Psoas muscle (tissue), 8 donors: ENCODE measurements at places on chromosomes 2 and 18. TPM values are rescaled to one million over a fixed set of nuclear protein-coding genes. Genes with fewer than 3 reads are reported as not detected.

DNA sequence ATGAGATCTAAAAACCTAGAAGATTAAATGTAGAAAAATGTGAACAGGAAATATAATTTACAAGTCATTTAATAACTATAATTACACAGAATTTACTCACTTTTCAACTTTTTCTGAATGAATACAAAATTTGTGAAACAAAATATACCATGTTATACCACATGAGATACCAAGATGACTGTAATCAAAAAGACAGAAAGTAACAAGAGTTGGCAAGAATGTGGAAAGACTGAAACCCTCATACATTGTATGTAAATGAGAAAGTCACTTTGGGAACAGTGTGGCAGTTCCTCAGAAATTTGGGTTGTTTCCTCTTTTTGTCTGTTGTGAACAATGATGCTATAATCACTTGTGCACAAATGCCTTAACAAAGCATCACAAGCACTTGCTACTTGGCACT, 145.4 kb upstream of the ZNF804A start:
- no peaks in the 10 kb centered on the region for H3K4me1 ChIP-seq
- no peak for DNase-seq
- no peaks in the 10 kb centered on the region for H3K36me3 ChIP-seq
- no peaks in the 10 kb centered on the region for H3K27me3 ChIP-seq
- H3K4me3 ChIP-seq: no peak overlapping the region

- no peak for DNase-seq
- H3K27ac ChIP-seq: no peak overlapping the region
- H3K4me3 ChIP-seq: no peak overlapping the region
- no peaks in the 10 kb centered on the region for H3K36me3 ChIP-seq
- no peaks in the 10 kb centered on the region for H3K4me1 ChIP-seq
Measured at GRCh38 chr2:31196622-31197021, 20.7 kb downstream of the CAPN14 start.

GRCh38 chr2:210557721-210558120, 1.3 kb downstream of the CPS1 start:
- H3K4me3 ChIP-seq: no peak overlapping the region

DNA sequence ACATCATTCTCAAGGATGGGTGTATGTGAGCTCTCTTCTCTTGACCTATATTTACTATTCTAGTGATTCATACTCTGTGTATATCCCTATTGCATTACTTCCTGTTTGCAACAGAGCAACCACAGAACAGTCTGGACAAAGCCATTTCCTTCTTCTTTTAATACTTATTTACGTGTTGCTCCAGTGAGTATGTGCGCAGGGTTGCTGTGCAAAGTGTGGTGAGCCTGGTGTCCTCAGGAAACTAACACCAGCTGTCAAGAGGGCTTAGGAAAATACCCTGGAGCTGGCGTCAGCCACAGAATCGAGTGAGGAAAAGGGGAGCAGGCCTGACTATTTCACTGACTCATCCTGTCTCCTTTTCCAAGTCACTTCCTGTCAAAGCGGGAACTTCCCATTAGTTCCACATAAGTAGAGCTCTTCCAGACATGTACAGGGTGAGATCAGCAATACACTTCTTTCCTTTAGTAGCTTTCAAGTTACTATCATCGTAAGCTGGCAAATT, 214.1 kb upstream of the COPS8 start:
- no peaks in the 10 kb centered on the region for H3K27me3 ChIP-seq
- no peaks in the 10 kb centered on the region for H3K36me3 ChIP-seq
- H3K4me1 ChIP-seq: peaks cover 8% of the 10 kb centered on the region
- H3K27ac ChIP-seq: peak overlapping the region; percentile 79
- no peak overlapping the region for H3K4me3 ChIP-seq
- peak; percentile 77 for DNase-seq

DNA sequence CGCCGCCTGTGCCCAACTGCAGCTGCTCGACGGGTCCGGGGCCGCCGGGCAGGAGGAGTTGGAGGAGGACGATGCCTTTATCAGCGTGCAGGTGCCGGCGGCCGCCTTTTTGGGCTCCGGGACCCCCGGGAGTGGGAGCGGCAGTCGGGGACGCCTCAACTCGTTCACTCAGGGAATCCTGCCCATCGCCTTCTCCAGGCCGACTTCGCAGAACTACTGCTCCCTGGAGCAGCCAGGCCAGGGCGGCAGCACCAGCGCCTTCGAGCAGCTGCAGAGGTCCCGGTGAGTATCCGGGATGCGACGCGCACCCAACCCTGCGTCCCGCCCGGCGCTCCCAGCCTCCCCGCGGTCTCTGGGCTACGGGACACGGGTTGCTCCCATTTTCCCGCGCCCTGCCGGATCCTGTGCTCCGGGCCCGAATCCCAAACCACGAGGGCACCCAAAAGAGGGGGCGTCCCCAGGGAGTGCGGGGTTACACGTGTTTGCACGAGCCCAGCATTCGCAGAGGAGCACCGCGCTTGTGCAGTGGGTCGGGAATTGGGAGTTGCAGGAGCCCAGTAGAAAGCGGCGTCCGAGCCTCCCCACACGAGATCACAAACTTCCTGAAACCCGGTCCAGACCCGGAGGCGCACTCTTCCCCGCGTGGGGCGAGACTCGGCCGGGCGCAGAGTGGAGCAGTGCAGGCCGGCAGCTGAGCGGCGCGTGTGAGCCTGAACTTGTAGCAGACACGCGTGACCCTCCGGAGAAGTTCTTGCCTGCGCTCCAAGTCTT, 1.2 kb downstream of the CABLES1 start:
- H3K27me3 ChIP-seq: peaks cover 36% of the 10 kb centered on the region
- H3K4me1 ChIP-seq: peaks cover 10% of the 10 kb centered on the region
- DNase-seq: peak; percentile 66
- H3K27ac ChIP-seq: no peak overlapping the region
- no peaks in the 10 kb centered on the region for H3K36me3 ChIP-seq
- H3K4me3 ChIP-seq: peak overlapping the region; percentile 72

DNA sequence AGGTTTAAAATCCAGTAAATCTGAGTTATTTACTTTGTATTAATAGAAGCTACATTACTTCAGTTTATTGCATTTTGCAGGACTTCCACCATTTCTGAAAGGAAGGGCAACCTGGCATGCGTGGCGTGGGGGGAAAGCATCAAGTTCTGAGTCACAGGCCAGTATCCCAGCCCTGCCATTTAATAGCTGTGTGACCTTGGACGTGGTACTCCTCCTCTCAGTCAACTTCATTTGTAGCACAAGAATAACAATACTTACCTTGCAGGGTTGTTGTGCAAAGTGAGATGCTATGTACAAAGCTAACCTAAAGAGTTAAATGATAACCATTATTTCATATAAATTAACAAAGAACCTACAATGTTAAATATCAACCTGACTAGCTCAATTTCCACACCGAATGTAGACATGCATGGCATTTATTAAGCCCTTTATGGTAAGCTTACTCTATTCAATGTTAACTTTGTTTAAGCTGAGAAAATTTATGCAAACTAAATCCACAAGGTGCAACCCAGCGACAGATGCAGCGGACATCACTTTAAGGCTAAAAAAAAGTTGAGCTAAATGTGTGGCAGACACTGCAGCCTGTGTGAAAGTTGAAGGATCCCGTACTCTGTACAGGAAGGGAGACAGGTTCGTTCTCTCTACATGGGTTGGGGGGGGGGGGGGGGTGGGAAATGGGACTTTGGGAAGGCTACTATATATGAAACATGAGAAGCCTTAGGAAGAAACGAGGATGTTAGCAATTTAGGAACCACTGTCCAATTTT, 17.2 kb upstream of the STPG4 start:
- no peak for DNase-seq
- H3K27me3 ChIP-seq: no peaks in the 10 kb centered on the region
- peak overlapping the region; percentile 98 for H3K27ac ChIP-seq
- peaks cover 47% of the 10 kb centered on the region for H3K4me1 ChIP-seq
- H3K36me3 ChIP-seq: peaks cover 31% of the 10 kb centered on the region
- H3K4me3 ChIP-seq: peak overlapping the region; percentile 91

GRCh38 chr2:16319551-16320121, 346.0 kb downstream of the CYRIA start:
- no peak for DNase-seq
- H3K4me3 ChIP-seq: no peak overlapping the region
- no peaks in the 10 kb centered on the region for H3K36me3 ChIP-seq
- no peaks in the 10 kb centered on the region for H3K27me3 ChIP-seq
- H3K4me1 ChIP-seq: no peaks in the 10 kb centered on the region

GRCh38 chr2:39898934-39899333, 119.9 kb upstream of the THUMPD2 start:
- H3K27ac ChIP-seq: no peak overlapping the region
- H3K4me3 ChIP-seq: no peak overlapping the region
- no peaks in the 10 kb centered on the region for H3K36me3 ChIP-seq
- no peak for DNase-seq

DNA sequence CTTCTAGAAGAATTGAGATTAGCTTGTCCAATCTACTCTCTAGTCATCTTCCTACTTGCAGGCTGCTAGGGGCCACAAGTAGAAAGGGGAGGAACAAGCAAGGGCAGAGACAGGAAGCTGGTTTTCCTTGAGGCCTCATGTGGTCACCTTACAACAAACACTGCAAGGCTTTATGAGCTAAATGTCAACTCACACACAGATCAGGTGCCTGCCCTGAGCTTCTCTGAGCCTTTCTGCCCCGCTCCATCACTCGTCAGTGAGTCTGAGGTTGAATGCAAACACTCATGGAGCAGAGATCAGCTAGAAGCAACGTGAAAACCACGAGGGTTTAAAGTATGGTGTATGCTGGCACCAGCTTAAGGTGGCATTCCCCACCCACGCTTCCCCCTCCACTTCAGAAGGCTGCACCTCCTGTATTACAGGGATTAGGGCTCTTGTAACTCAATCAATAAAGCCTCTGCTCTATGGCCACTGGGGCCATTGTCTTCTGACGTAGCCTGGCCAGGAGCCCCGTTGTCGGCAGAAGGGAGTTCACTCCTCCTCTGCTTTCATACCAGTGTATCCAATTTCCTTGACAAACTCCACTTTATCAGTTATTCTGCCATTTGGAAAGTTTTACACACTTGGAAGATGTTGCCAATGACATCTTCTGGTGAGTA, 5.4 kb upstream of the CRYGC start:
- DNase-seq: no peak
- H3K36me3 ChIP-seq: no peaks in the 10 kb centered on the region
- H3K27me3 ChIP-seq: no peaks in the 10 kb centered on the region
- H3K4me3 ChIP-seq: no peak overlapping the region

GRCh38 chr2:179511105-179511789, 246.6 kb upstream of the SESTD1 start:
- no peak for DNase-seq
- H3K36me3 ChIP-seq: no peaks in the 10 kb centered on the region
- no peaks in the 10 kb centered on the region for H3K4me1 ChIP-seq
- no peaks in the 10 kb centered on the region for H3K27me3 ChIP-seq
- no peak overlapping the region for H3K27ac ChIP-seq
- H3K4me3 ChIP-seq: no peak overlapping the region

GRCh38 chr2:61165946-61166345, 4.0 kb downstream of the C2orf74 start:
- H3K27me3 ChIP-seq: no peaks in the 10 kb centered on the region
- peaks cover 67% of the 10 kb centered on the region for H3K36me3 ChIP-seq
- no peaks in the 10 kb centered on the region for H3K4me1 ChIP-seq
- no peak for DNase-seq
- H3K27ac ChIP-seq: no peak overlapping the region

DNA sequence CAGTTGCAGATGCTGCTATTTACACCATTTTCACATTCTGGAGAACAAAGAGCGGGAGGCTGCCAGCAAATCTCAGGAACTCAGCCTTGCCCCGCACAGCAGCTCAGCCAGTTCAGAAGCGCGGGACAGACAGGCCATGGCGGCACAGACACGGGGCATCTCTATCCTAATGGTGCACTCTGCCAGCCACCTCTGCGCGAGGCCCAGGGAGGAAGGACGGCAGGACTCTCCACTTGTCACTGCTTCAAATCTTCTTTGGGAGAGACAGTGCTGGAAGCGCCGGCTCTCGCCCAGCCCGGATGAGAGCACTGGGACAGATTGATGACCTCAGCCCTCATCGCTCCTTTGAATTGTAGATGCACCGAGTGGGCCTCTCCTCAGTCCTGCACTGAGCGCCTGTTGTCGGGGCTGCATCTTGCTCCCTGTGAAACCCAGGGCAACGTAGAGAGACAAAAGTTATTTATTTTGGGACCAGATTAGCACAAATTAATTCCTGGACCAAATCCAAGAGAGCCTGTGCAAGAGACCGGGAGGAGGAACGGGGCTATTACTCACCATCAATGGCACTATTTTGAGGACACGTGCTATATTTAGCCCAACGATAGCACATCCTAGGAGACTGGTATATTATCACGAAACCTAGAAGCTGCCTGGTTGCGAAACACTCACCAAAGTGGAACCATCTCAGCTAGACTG, 211.4 kb upstream of the SMIM21 start:
- no peak for DNase-seq
- H3K4me3 ChIP-seq: peak overlapping the region; percentile 22
- no peaks in the 10 kb centered on the region for H3K4me1 ChIP-seq
- H3K27me3 ChIP-seq: peaks cover 18% of the 10 kb centered on the region

DNA sequence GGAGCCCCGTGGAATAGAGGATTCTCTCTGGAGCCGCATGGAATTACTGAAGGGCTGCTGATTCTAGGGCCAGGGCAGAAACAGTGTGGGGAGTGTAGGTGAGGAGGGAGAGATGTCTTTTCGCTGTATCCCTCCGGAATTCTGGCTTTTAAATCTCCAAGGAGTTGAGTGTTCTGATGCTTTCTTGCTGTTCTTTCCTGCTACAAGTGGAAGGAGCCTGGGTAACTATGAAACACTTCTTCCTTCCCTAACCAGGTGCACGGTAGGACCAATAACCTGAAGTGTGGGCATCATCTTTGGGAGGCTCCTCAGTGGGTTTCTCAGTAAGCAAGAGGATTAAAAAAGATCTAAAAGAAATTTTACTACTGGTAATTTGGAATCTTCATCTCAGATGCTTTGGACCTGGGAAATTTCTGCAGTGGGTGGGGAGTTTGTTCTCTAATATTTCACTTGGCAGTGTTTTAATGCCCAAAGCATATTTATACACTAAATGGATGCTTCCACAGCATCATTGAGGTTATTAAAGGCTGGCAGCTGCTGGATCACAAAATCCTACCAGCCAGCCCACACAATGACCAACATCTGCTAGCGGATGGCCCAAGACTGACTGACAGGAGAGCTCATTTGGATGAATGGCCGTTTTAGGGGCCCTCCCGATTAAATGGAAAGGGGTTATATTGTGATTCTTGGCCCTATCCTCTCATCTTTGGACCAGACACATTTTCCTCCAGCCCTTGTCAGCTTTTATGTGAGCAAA, 2.1 kb downstream of the EML6 start:
- DNase-seq: no peak
- H3K36me3 ChIP-seq: no peaks in the 10 kb centered on the region
- no peaks in the 10 kb centered on the region for H3K27me3 ChIP-seq
- peak overlapping the region; percentile 88 for H3K4me3 ChIP-seq

The GNAL gene
- 2.9 TPM for total RNA-seq

The INPP5D gene
- total RNA-seq: 3.2 TPM

The NDC80 gene
- total RNA-seq: 0.17 TPM

The POTEC gene
- total RNA-seq: not detected

The ASB18 gene
- total RNA-seq: 2.1 TPM

The PTPRN gene
- 0.91 TPM for total RNA-seq

The MARCO gene
- total RNA-seq: 5.3 TPM

The MBP gene
- 51.6 TPM for total RNA-seq

The HOXD10 gene
- not detected for total RNA-seq
